GM03348 (cell line): ENCODE measurements at places on chromosomes 3 and 15.

DNA sequence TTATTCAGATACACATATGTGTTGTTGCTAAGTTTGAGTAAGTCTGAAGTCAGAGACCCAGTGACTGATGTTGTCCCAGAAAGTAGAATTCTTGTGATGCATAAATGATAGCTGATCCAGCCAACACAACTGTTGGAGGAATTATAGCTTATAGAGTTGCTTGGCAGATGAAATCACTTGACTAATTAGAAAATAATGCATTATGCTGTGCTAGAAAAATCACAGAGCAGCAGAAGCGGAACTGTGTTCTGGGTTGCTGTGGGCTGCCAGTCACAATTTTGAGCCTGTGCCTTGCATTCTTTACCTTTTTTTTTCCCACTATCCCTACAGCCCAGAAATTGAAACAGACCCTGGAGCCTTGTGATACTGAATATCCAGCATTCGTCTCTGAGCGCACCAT is 90.0 kb upstream of the LRTM1 start:
- no peak for DNase-seq

DNA sequence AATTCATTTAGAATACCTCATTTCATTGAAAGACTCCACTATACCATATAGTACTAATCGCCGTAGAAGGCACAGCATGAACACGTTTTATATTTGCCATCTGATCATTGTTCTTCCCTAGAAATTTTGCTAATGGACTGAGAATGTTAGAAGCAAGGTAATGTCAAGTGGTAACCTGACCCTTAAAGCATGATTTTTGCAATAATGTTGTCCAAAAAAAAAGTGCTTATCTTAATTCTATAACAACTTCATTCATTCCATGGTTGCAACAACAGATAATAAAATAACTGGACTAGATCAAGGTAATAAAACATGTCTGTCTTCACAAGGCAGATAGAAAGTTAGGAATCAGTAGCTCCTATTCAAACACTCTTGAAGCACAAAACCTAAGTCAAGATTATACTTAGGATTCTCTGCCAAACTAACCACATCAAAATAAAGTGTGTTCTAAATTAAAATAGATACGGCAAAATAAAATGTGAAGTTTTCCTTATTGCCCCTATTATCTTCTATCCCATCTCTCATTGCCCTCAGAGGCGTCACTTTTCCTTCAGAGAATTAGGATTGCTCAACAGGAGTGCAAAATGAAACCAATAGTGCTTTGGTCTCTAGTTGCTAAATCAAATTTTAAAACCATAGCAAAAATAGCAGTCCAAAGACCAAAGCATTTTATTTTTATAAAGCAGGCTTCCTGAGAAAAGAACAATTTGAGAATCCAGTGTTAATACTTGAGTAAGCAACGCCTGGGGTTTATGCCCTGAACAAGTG is 317.4 kb upstream of the UBE2E2 start:
- DNase-seq: no peak

- DNase-seq: no peak
These were observed 223.6 kb upstream of the SETMAR start for GRCh38 chr3:4079339-4080195.

GRCh38 chr3:83655083-83655482 is 1303.7 kb upstream of the CADM2 start:
- no peak for DNase-seq

DNA sequence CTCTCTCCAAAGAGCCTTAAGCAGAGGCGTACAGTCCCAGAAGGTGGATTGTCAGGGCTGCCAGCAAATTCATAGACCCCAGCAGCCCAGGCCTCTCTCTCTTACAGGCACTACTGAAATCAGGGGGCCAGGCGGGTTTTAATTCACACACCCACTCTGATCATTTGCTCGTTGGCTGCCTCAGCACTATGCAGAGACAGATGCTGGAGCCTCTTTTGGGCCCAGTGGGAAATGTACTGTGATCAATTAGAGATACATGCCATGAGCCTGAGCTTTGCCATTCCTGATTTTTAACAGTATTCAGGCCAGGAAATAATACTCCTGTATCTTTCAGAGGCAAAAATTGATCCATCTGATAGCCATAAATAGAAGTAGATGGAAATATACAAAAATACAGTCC is 53.0 kb downstream of the CMTM6 start:
- no peak for DNase-seq

GRCh38 chr3:69232482-69232881 is 110.1 kb upstream of the LMOD3 start:
- no peak for DNase-seq

GRCh38 chr3:196883361-196883760 is 15.6 kb downstream of the SENP5 start:
- no peak for DNase-seq

- DNase-seq: no peak
These were observed 211.5 kb downstream of the CDIN1 start for GRCh38 chr15:36790891-36791290.

- DNase-seq: peak; percentile 11
These were observed 114.4 kb downstream of the ATG7 start for GRCh38 chr3:11386465-11387113.

GRCh38 chr3:130342821-130343661 is 2.4 kb upstream of the COL6A5 start:
- DNase-seq: no peak
